ENCODE measurements at places on chromosomes 7 and 10. TPM values are rescaled to one million over a fixed set of nuclear protein-coding genes. Genes with fewer than 3 reads are reported as not detected.

DNA sequence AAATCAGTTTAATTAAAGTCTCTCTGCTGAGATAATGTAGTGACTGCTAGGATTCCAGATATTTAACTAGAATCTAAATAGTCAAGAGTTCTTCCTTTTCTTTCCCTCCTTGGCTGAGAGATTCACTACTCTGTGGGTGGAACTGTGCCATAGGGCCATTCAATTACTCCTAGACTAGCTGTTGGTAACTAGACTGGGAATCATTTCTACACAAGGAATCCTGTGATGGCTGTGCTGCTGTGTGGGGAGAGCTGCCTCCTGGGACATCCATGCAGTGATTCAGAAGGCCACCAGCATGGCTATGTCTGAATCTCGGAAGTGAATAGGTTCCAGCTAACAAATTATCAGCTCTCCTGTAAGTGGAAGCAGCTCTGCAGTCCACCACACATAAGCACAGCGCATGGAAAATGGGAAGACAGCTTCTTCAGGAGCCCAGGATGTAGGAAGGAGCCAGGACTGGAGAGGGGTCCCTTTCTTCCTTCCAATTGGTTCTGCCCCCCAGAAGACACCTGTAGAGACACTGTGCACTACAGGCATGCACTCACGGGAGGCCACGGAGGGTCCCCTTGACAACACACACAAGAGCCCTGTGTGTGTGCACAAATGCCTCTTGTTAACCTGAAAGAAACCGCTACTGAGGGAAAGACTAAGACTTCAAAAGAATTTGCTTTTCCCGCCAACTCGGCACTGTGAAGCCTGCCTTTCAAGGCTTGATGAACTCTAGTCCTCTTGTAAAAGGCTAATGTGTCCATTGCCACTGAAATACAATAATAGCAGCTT lies 66.5 kb downstream of the SCRN1 start:
- DNase-seq, result no peak
- no peak overlapping the region for H3K27ac ChIP-seq
- H3K27me3 ChIP-seq, result no peaks in the 10 kb centered on the region
- peaks cover 12% of the 10 kb centered on the region for H3K36me3 ChIP-seq

DNA sequence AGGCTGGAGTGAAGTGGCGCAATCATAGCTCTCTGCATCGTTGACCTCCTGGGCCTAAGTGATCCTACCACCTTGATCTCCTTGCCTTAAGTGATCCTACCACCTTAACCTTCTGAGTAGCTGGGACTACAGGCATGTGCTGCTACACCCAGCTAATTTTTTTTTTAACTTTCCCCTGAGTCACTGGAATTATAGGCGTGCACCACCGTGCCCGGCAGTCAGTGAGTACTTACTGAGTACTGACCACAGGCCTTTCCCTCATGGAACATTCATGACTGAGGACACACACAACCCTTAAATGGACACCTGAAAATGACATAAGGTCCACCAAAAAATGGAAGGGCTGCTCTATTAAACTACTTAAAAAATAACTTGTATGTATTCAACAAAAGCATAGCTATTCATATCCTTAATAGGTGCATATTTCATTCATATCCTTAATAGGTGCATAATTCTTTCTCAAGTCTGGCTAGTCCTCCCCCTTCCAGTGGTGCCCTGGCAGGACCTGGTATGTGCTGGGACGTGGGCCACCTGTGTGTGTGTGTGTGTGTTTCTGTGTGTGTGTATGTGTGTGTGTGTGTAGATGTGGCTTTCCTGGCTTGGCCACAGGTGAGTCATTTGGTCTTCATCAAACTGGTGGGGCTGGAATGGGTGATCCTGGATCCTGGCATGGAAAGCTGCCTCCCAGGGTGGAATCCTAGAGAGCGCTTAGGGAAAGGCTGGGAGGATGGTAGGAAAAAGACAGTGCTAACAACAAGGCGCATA lies 3.5 kb downstream of the FAM180A start:
- no peak for DNase-seq
- no peaks in the 10 kb centered on the region for H3K4me1 ChIP-seq
- no peak overlapping the region for H3K4me3 ChIP-seq
- H3K27me3 ChIP-seq, result no peaks in the 10 kb centered on the region
- H3K36me3 ChIP-seq, result no peaks in the 10 kb centered on the region

- H3K27ac ChIP-seq, result no peak overlapping the region
- H3K4me1 ChIP-seq, result no peaks in the 10 kb centered on the region
- no peak for DNase-seq
- H3K4me3 ChIP-seq, result no peak overlapping the region
Measured at GRCh38 chr10:36344240-36345174, 702.4 kb upstream of the FZD8 start.

GRCh38 chr7:50477640-50478039 lies 27.5 kb upstream of the FIGNL1 start:
- H3K36me3 ChIP-seq, result no peaks in the 10 kb centered on the region
- DNase-seq, result no peak
- H3K27me3 ChIP-seq, result peaks cover 2% of the 10 kb centered on the region
- H3K27ac ChIP-seq, result no peak overlapping the region

- H3K4me3 ChIP-seq, result no peak overlapping the region
Measured at GRCh38 chr7:150823484-150824126, 23.0 kb downstream of the TMEM176A start.

- no peaks in the 10 kb centered on the region for H3K27me3 ChIP-seq
- DNase-seq, result no peak
- H3K27ac ChIP-seq, result no peak overlapping the region
Measured at GRCh38 chr7:146115548-146115850, 1.1 kb upstream of the CNTNAP2 start.

DNA sequence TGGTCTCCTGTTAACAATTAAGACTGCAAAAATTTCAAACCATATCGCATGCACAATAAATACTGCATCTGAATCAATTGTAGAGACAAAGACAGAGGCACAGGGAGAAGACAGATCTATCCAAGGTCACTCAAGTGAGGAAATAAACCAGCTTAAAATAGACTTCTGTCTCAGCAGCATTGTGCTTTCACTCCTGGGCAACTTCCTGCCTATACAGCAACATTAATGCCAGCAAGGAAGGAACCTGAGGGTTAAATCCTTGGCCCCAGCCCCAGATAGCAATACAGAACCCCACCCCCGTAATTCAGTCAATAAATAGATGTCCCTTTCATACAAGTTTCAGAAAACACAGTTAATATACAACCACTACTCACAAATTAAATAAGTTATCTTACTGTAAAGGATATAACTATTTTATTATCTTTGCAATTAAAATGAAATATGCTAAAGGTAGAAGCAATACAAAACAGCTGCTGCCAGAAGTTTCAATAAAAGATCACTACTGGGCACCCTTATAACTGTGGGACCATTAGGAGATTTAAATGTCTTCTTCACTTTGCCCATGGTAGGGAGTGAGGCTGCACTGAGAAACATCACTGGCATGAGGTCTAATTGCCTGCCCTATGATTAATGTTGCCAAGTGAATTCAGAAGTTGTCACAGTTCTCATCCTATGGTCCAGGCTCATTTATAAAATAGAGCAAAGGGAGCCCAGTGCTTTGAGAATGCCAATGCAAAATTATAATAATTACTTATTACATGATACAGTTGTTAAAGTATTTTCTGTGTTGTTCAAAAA lies 49.4 kb downstream of the CAV1 start:
- DNase-seq, result no peak
- no peak overlapping the region for H3K27ac ChIP-seq
- H3K4me1 ChIP-seq, result peaks cover 25% of the 10 kb centered on the region
- no peaks in the 10 kb centered on the region for H3K36me3 ChIP-seq
- no peak overlapping the region for H3K4me3 ChIP-seq

DNA sequence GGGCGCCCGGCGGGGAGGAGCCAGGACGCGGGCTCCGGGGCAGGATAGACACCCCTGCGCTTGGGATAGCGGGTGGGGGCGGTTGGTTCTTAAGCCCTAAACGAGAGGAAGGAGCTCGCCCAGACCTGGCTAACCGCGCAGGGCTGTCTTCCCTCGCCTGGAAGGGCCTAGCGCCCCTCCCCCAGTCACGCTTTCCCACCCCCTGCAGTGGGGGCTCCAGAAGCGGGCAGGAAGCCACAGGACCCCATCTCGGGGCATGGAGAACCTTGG lies 6.5 kb downstream of the SHH start:
- no peak overlapping the region for H3K4me3 ChIP-seq
- no peaks in the 10 kb centered on the region for H3K36me3 ChIP-seq
- H3K27ac ChIP-seq, result no peak overlapping the region
- no peak for DNase-seq
- H3K4me1 ChIP-seq, result no peaks in the 10 kb centered on the region
- H3K27me3 ChIP-seq, result peaks cover 11% of the 10 kb centered on the region

DNA sequence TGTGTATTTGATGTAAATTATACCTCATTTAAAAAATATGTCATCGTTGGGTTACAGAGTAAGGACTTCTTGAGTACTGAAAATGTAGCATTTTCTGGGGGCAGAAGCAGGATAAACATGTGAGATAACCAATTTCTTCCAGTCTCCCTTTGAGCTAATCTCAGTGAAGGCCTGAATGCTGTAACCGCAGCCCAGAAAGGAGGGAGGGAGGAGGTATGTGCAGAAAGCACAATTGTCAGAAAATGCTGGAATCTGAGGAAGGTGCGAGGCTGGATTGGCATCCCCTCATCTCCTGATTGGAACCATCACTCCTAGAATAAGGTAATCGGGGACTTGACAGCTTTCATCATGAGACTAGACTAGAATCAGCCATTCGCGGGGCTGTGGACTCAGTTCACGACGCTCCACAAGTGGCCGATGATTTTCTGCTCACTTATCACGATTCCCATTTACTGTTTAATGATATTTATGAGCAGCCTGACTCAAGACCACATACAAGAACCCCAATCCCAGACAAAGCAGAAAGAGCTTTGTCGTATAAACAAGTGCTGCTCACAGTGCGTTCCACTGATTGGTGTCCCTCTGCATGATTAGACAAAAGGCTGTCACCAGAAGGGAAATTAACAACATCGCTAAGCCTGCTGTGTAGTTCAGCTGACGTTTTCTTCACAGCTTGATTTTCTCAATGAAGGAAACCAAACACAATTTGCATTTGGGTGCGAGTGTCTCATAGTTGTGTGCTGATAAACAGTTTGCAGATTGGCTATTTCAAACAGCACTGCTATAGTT lies 93.2 kb downstream of the SVIL start:
- no peaks in the 10 kb centered on the region for H3K36me3 ChIP-seq
- H3K4me1 ChIP-seq, result no peaks in the 10 kb centered on the region
- H3K4me3 ChIP-seq, result no peak overlapping the region
- DNase-seq, result no peak
- no peaks in the 10 kb centered on the region for H3K27me3 ChIP-seq
- H3K27ac ChIP-seq, result no peak overlapping the region

DNA sequence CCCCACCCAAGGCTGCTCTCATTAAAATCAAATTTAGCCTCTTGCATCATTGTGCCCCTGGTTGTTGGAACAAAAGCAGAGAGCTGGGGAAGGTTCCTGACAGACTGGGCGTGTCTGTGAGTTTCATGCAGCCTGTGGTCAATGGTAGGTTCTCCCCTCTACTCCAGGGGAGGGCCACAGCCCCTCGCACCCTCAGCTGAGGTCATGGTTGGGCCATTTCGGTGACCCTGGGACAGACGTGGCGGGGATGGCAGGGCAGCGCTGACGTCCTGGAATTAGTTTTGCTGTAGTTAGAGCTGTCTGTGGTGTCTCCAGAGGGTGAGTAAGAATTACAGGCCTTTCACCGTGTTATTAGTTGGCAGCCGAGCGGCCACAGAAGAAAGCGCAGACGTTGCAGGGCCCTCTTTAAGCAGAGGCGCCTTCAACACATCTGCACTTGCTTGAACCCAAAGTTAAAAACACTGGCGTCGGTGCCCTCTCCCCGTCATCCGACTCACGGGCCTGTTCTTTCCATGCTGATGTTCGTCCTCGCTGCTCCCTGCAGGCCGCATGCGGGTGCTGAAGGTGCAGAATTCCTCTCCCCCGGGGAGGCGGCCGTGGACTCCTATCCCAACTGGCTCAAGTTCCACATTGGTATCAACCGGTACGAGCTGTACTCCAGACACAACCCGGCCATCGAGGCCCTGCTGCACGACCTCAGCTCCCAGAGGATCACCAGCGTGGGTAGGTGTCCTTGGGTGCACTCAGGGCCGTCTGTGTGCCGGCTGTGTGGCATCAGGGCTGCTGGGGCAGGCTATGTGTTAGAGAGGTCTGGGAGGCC lies 2.8 kb downstream of the FAM20C start:
- H3K4me3 ChIP-seq, result no peak overlapping the region
- H3K27ac ChIP-seq, result no peak overlapping the region
- no peaks in the 10 kb centered on the region for H3K27me3 ChIP-seq
- H3K4me1 ChIP-seq, result no peaks in the 10 kb centered on the region

DNA sequence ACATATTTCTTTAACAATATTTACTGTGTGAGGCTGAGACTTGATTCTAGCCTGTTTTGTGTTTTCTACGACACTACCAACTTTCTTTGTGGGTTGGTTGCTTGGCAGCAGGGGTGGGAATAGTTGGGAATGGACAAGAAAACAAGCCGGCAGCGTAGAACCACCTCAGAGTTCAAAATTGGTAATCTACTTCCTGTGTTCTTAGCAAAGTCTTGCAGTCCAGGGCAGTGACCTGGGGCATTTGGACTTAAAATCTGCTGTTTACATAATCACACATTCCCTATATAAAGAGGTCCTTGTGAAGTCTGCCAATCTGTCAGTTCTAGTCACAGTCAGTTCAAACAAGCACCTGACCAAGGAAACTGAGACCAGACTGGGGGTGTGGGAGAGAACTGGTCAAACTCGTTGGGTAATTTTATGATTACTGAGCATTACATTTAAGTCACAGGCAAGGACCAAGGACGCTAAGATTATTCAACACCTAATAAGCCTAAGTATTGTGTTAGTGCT lies 167.9 kb downstream of the CPEB3 start:
- no peak overlapping the region for H3K4me3 ChIP-seq
- no peaks in the 10 kb centered on the region for H3K36me3 ChIP-seq
- no peaks in the 10 kb centered on the region for H3K27me3 ChIP-seq
- no peaks in the 10 kb centered on the region for H3K4me1 ChIP-seq
- no peak overlapping the region for H3K27ac ChIP-seq

MRLN gene
- total RNA-seq, result not detected

GRCh38 chr7:154853727-154854095 lies 149.2 kb downstream of the PAXIP1 start:
- no peak overlapping the region for H3K4me3 ChIP-seq
- H3K27ac ChIP-seq, result no peak overlapping the region
- H3K4me1 ChIP-seq, result no peaks in the 10 kb centered on the region
- no peaks in the 10 kb centered on the region for H3K27me3 ChIP-seq

- H3K27me3 ChIP-seq, result no peaks in the 10 kb centered on the region
- no peaks in the 10 kb centered on the region for H3K4me1 ChIP-seq
- no peaks in the 10 kb centered on the region for H3K36me3 ChIP-seq
- no peak overlapping the region for H3K27ac ChIP-seq
- H3K4me3 ChIP-seq, result no peak overlapping the region
- DNase-seq, result no peak
Measured at GRCh38 chr7:13894377-13894776, 95.1 kb downstream of the ETV1 start.

GRCh38 chr7:146129997-146130396 lies 13.4 kb downstream of the CNTNAP2 start:
- H3K36me3 ChIP-seq, result no peaks in the 10 kb centered on the region
- no peaks in the 10 kb centered on the region for H3K27me3 ChIP-seq
- no peaks in the 10 kb centered on the region for H3K4me1 ChIP-seq

- no peak for DNase-seq
- H3K36me3 ChIP-seq, result no peaks in the 10 kb centered on the region
- no peaks in the 10 kb centered on the region for H3K27me3 ChIP-seq
- no peaks in the 10 kb centered on the region for H3K4me1 ChIP-seq
- H3K4me3 ChIP-seq, result no peak overlapping the region
Measured at GRCh38 chr7:78924581-78924980, 528.9 kb downstream of the MAGI2 start.

BET1 gene
- total RNA-seq, result 12.5 TPM

GRCh38 chr10:50333872-50334271 lies 82.6 kb upstream of the ASAH2 start:
- H3K4me3 ChIP-seq, result no peak overlapping the region
- H3K36me3 ChIP-seq, result no peaks in the 10 kb centered on the region
- no peaks in the 10 kb centered on the region for H3K27me3 ChIP-seq
